ENCODE measurements at places on chromosomes 13 and 19.
A peak's percentile ranks its signal among the peaks of the same experiment; 100 is the strongest.

DNA sequence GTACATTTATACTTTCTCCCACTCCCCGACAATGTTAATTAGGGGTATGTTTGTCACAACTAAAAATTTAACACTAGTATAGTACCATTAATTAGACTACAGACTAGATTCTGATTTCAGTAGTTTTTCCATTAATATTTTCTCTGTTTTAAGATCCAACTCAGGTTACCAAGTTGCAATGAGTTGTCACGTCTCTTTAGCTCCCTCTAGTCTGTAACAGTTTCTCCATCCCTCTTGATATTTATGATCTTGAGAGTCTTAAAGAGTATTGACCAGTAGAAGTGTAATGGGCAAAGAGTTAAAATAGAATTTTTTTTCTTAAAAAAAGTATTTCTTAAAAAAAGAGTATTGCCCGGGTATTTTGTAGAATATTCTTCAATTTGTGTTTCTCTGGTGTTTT, 598.1 kb downstream of the TBC1D4 start:
- peak; percentile 7 for DNase-seq

- DNase-seq, result no peak
These were observed 40.5 kb downstream of the EFNB2 start for GRCh38 chr13:106494936-106495335.

DNA sequence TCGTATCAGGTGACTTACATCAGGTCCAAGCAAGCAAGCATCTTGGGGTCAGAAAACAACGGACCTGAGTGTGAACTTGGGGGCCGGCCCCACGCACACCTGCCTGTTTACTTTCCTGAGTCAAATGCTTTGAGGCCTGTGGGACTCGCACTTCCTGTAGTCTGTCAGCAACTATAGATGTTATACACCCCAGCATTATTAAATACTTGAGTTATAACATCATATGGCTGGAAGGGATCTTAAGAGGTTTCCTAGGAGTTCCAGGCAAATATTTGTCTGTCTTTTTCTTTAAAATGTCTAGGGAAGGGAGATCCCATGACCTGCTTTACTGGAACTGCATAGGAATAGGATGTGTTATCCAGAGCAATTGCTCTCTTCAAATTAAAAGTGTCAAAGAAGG, 280.6 kb downstream of the SHISA2 start:
- no peak for DNase-seq

GRCh38 chr19:51589511-51589910, 18.4 kb downstream of the ZNF175 start:
- DNase-seq, result no peak

DNA sequence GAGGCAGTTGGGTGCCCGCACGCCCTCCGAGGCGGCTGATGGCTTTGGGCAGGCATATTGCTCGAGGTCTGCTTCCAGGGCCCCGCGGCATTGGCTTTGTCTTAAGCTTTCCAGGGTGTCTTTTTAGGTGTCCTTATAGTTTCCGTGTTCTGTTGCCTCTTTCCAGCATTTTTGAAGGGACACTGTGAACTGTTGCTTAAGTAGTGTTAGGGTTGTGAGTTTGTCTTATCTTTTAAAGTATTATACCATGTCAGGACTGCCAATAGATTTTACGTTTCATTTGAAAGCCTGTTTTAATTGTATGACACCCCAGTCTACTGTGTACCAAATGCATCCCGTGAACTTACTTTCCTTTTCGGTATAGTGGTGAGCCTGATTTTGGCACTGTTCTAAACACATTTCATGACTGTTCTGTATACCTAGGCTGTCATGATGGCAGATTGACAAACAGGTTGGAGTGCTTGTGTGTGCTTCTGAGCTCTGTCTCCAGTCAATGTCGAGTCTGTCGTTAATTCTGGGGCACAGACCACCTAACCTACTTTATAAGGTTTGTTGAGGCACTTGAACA, 656 bp downstream of the PCCA start:
- peak; percentile 20 for DNase-seq

- no peak for DNase-seq
These were observed 8.0 kb downstream of the MYDGF start for GRCh38 chr19:4662020-4662695.

DNA sequence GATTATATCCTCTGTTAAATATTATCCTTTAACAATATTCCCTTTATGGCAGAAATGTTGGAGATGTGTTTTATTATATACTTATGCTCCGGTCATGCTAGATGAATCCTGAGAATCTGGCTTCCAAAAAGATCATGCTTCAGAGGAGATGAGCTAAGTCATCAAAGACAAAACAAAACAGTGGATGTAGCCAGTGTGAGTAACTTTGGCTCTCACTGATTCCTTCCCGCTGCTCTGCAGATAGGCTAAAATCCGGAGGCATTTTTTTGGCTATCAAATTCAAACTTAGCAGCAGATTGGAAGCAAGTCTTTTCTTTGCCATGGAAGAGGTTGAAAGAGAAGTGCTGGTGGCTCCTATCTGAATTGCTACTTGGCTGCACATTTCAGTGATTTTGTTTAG, 295.9 kb downstream of the GPC6 start:
- no peak for DNase-seq

DNA sequence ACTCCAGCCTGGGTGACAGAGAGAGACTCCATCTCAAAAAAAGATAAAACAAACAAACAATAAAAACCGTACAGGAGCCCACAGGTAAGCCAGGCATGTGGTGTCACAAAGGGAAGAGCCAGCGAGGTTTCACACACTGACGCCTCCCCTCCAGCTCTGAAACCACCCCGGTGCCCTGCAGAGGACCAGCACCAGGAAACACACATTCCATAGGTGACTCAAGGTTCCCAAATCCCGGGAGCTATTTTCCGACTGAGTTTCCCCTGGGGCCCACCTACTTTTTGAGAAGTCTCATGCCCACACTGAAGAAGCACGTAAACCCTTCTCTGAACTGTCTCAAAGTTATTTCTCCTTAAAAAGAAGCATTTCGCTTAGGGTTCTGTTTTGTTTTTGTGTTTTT, 40.3 kb downstream of the RHPN2 start:
- no peak for DNase-seq

DNA sequence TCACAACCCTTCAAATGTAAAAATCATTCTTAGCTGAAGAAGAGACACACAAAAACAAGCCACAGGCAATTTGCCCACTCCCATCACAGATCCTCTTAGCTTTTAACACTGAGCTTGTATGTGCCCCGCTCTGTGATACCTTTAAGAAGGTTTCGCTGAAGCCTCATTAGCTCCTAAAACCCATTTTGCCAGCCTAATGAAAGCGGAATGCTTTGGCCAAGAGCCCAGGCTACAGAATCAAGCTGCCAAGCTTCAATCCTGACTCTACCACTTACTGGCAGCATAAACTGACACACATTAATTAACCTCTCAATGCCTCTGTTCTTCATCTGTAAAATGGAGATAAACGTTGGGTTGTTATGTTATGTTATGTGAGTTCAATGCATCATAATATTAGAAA, 10.5 kb downstream of the ZNF112 start:
- no peak for DNase-seq

DNA sequence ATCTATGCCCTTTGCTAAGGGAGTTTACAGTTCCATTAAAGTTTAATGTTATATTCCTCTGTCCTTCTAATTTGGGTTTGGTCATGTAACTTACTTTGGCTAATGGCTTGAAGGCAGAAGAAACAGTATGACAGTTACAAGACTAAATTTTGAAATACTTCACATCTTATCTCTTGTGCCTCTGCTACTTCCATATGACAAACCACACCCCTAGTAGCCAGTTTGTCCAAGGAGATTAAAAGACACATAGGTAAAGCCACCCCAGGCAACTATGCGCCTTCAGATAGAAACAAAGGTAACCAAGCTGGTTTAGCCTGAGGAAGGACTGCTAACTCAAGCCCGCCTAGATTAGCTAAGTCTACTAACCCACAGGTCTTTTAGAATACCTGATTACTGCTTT, 273.4 kb upstream of the MIR17HG start:
- DNase-seq, result no peak

DNA sequence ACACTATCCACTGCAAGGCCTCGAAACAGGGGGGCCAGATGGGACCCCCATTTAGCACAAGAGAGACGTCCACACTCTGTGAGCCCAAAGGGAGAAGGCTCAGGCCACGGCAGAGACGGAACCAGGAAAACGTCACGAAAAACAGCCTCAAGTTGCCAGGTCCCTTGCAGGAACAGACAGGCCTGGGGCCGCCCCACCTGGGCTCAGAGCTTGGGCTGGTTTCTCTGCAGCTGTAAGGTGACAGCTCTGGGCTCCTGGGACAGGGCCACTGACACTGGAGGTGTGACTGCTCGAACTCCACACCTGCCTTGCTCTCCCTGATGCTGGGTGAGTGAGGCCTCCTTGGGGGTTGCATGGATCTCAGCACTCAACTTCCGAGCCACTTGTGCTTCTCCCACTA, 3.2 kb downstream of the ZNF787 start:
- DNase-seq, result no peak

DNA sequence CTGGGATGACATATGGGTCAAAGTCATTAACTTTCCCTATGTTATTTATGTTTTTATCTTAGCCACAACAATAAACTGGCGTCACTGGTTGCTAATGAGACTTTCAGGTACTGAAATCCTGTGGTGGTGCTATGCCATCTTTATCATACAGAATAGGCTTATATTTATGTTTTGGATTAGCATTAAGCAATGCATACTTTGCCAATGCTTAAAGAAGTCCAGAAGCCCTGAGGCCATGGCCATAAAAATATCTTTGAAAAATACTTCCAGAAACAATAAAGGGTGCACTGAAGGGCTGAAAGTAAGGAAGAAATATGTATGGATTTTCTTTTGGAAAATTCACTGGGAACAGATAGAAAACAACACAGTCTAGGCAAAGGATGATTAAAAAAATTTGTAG, 304.6 kb upstream of the SLC10A2 start:
- DNase-seq, result no peak

- DNase-seq, result no peak
These were observed 30.5 kb downstream of the STOML3 start for GRCh38 chr13:38960175-38960574.

DNA sequence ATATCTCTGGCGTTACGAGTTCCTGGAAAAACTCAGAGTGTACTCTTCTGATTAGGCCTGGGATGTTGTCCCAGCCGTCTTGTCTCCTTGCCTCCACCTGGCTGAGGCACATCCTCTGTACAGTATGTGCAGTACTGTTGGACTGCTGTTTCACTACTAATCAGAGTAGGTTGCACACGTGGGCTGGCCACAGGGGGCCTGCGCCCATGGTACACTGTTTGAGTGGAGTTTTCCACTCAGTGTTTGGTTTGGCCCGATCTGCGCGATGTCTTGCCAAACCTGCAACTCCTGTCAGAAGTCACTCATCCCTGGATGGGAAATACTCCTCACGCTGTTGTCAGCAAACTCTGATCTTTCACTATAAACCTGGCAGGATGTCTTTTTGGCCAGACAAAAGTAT, 189.6 kb upstream of the CSNK1A1L start:
- no peak for DNase-seq

DNA sequence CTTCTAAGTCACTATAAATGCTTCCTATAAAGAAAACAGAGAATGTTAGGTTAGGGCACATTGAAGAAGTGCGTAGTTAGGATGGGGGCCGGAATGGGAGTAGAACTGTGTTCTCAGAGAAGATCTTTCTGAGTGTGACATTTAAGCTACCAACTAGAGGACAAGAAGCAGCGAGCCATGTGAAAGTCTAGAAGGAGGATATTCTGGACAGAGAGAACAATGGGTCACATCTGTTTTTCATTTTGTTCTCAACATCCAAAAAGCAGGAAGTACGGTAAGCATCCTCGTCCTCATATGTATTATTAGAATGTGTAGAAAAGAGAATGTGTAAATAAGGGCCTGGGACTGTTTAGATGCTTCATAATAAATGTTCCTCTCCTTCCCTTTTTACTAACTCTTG, 44.5 kb upstream of the PARP4 start:
- DNase-seq, result peak; percentile 22

DNA sequence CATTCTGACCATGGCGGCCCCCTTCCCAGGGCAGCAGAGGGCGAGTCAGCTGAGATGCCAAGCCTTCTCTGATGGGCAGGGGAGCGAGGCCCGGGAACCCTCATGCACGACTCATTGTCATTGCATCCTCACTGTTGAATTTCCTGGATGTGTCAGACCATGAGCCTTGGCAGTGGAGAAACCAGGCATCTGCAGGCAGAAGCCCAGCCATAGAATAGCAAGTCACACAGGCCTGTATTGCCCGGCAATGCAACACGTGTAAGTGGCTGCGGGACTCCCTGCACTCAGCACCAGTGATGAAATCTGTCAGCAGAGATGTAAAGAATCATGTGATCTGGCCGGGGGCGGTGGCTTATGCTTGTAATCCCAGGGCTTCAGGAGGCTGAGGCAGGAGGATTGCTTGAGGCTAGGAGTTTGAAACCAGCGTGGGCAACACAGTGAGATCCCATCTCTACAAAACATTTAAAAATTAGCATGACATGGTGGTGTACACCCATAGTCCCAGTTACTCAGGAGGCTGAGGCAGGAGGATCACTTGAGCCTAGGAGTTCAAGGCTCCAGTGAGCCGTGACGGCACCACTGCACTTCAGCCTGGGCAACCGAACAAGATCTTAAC, 199.7 kb downstream of the KATNAL1 start:
- DNase-seq, result peak; percentile 81

DNA sequence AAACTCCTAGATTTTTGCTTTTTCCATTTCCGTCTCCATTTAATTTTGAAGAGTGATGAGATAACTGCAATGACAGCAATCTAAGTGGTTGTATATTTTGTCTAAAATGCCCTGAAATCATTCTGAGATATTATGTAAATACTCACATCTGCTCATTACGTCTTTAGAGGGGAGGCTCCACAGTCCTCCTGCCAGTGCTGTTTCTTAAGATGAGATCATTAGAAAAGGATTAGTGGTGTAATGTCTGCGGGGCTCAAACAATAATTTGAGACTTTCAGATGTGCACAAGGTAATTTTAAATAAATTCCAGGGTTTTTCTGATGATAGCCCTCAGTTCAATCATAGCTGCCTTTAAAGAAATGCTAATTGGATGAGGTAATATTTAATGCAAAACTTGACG, 437.9 kb downstream of the FOXO1 start:
- no peak for DNase-seq

GRCh38 chr13:42745655-42746054, 35.7 kb upstream of the FAM216B start:
- DNase-seq, result no peak

- no peak for DNase-seq
These were observed 364.0 kb downstream of the LMO7 start for GRCh38 chr13:76000131-76000530.

GRCh38 chr19:3178377-3178972, at the start of gene S1PR4:
Gene S1PR4, plus strand, starts transcription at chr19:3178769. Its CDS starts 24 bp downstream, at chr19:3178793.
- no peak for DNase-seq

GRCh38 chr13:38334845-38335244, 14.8 kb upstream of the UFM1 start:
- no peak for DNase-seq

- peak; percentile 100 for DNase-seq
These were observed 300.5 kb downstream of the SPRY2 start for GRCh38 chr13:80040196-80040980.

- peak; percentile 16 for DNase-seq
These were observed 412 bp downstream of the ZNF528 start for GRCh38 chr19:52398081-52398441.

GRCh38 chr19:39752390-39752789, 14.6 kb upstream of the CLC start:
- DNase-seq, result no peak

GRCh38 chr19:10971107-10971726, 10.4 kb downstream of the SMARCA4 start:
- DNase-seq, result no peak
